ENCODE measurements at places on chromosomes 6 and 20.

GRCh38 chr20:3843490-3843889 lies 3.1 kb upstream of the MAVS start:
- no peak for DNase-seq

DNA sequence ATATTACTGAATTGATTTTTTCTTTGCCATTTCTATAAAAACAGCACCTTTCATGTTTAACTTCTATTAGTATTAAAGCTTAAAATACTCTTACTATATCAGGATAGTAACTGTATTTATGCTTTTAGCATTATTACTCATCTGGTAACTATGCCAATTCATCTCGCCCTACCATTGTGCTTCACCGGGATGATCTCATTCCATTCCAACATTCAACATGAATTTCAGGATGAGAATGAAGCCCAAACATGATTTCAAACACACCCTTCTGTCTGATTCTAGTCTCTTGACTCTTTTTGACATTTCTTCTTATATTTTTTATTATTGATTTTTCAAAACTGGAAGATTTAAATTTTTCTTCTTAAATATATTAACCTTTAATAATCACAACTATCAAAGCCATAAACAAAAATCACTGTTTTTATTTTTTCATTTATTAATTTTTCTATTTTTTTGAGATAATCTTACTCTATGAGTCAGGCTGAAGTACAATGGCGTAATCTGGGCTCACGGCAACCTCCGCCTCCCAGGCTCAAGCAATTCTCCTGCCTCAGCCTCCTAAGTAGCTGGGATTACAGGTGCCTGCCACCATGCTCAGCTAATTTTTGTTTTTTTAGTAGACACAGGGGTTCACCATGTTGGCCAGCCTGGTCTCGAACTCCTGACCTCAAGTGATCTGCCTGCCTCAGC lies 46.7 kb downstream of the GJA1 start:
- DNase-seq: peak; percentile 42

DNA sequence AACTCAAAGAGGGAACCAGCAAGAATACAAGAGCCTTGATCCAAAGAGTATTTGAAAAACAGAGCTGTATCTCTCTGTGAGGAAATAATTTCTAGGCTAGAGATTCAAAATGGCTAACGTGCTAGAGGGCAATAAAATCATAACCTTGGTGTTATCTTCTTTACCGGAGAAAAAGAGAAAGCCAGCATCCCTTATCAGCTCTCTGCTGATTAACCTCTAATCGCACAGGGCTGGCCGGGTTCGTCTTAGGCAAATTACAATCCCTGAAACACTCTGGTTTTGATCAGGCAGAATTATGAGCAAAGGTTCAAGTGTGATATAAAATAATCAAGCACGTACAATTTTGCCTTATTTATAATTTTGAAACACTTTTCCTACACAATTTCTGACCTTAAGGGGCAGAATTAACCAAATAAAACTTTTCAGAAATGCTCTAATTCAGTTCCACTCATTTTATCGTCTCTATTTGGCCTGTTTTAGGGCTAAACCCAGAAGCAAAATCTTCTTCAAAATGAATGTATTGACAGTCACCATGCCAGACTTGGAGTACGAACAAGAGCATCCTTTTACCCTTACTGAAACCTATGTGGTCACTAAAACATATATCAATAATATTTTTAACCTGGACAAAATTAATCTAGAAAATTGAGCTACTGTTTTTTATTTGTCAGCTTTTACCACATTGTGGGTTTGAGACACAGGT lies 13.7 kb downstream of the PSMB9 start:
- no peak for DNase-seq

GRCh38 chr6:27547157-27548075 lies 74.5 kb upstream of the ZNF184 start:
- peak; percentile 7 for DNase-seq

GRCh38 chr6:3871515-3871914 lies 22.3 kb downstream of the FAM50B start:
- no peak for DNase-seq

- DNase-seq: no peak
Measured at GRCh38 chr6:109360791-109361190, 21.5 kb downstream of the CD164 start.

DNA sequence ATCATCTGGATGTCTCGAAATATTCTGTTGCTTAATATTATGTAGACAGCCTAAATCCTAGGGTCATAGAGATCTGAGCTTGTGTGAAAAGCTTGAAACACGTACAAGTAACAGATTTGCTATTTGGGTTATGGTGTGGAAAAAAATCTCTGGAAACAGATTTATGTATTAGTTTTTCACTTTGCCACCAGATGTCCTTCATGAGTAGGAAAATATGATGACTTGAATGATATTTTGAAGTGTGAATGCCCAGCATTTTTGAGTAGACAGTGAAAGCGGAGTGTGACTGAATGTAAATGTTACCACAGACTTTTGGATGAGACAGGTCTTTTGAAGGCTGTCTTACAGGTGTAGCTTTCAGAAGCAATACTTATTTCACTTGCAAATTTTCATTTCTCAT lies 4.2 kb upstream of the BMP6 start:
- DNase-seq: peak; percentile 75

GRCh38 chr20:49675368-49676151 lies 38.1 kb downstream of the B4GALT5 start:
- no peak for DNase-seq

DNA sequence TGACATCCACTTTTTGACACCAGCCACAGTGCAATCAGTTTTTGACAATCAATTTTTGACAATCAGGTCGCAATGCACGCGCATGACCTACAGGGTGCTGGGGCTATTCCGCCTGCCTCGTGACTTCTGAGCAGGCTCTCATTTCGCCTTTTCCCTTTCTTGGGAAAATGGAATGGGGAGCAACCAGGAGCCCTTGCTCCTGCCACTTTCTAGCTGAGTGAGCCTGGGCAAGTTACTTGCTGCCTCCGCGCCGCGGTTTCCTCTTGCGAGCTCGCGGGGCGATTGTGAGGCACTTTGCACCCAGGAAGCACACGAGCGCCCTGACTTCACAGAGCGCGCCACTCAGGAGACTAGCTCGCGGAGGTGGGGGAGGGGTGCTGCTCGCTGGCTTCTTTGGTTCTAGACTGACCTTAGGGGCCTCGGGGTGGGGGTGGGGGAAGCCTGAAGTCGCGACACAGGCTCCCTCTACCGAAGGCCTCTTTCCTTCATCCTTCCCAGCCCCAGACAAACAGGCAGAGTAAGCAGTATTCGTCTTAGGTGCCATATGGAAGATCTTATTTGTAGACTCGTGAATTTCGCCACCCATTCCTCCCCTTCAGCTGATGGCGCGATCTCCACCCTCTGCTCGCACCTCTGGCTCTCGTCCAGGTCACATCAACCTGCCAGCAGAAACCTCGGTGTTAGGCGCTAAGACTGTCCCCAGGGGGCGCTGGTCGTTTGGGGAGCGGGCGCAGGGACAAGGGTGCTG lies 4.6 kb downstream of the TP53TG5 start:
- peak; percentile 77 for DNase-seq

All from muscle of leg (tissue), 16 donors.